MG63 (cell line): ENCODE measurements at places on chromosomes 6 and 20. TPM values are rescaled to one million over a fixed set of nuclear protein-coding genes. Genes with fewer than 3 reads are reported as not detected.

The MEI4 gene
- total RNA-seq, result not detected in 2 replicates

DNA sequence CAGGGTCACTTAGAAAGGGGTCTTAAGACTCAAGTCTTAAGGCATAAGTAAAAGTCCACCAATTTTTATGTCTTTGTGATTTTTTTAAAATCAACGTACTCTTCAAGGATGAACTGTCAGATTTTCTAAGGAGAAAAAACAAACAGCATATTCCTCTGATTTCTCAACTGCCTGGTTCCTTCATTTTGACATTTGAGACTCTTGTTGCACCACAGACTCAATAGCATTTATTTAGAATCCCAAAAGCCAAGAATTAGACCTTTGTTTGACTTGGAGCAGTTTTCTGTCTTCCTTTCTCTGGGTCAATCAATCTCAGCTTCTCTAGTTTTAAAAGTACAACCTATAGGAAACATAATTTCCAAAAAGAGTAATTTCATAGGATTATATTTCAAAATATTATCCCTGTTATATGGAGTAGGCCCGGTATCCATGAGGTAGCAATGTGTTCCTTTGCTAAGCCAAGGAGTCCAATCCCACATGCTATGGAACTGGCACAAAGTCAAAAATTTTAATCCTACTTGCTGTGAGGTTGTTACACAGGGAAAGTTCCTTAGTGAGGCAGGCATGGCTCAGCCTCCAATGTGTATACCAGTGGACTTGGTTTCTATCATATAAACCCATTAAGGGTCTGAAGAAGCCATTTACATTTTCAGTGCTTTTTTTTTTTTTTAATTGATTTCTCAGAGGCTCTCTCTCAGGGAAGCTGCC is 405.7 kb downstream of the KIF16B start:
- no peak for DNase-seq

DNA sequence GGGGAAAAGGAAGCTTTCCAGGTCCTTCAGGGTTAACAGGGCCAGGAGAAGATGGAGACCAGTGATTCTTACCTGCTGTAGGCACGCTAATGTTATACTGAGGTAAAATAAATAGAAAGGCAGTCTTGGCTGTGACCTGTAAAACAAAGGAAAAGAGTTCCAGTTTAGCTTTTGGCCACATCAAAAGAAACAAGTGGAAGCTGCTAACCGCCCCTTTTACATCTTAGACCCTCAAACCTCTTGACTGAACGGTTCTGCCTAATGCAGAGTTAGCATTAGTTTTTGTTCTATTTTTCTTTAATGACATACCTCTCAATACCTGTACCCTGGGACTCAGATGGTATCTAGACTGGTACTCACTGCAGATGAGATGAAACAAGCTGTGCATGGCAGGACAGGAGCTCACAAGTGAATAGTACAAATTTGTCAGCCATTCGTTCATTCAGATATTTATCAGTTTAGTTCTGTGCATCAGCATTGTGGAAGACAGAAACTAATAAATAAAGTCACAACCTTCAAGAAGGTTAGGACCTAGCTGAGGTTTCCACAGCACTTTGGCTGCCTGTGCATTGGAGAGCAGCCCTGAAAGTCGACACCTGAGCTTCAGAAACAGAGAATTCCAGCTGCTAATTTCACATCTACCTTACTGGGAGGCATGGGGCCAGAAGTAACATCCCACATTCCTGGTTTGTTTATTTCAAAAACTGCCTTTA is 41.0 kb downstream of the TRAM2 start:
- DNase-seq, result no peak

The SPDEF gene
- total RNA-seq, result not detected in 2 replicates

- no peak for DNase-seq
Measured at GRCh38 chr6:131433927-131434326, 139.1 kb upstream of the ARG1 start.

DNA sequence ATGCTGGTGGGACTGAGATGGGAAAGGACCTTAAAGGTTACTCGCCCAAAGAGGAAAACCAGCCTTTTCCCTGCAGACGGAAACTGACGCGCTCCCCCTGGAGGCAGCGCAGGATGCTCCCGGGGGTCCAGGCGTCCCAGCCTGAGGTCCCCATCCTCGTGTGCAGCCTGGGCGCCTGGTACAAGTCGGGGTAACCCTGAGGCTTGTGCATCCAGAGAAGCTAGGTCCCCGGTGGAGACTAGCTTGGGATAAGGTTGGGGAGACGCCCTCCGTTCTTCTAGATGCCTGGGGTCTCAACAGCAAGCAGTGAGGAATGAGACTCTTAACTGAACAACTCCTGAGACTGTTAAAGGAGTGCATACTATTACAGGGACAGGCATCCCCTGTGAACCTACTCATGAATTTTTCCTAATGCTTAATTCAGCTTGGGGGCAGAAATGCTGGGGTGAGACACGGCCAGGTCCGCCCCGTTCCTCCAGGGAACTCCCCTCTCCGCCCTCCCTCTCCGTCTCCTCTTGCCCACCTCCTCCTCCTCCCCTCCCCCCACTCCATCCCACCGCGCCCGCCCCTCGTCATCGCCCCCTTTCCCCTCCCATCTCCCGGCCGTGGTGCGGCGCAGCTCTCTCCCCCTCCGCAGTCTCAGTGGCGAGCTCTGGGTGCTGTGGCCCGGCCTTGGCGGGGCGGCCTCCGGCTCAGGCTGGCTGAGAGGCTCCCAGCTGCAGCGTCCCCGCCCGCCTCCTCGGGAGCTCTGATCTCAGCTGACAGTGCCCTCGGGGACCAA is at the start of gene PRSS35:
PRSS35 (plus strand) TSS at position 634 of the 781 bp plus-strand sequence. CDS start 10,908 bp downstream, outside the sequence.
- DNase-seq, result peak; percentile 31
